ENCODE measurements at places on chromosomes 6 and 20.

- DNase-seq: no peak
These were observed 383.7 kb downstream of the MAFB start for GRCh38 chr20:40305303-40305702.

GRCh38 chr20:46034039-46034438 lies 5.0 kb downstream of the SLC12A5 start:
- no peak for DNase-seq

DNA sequence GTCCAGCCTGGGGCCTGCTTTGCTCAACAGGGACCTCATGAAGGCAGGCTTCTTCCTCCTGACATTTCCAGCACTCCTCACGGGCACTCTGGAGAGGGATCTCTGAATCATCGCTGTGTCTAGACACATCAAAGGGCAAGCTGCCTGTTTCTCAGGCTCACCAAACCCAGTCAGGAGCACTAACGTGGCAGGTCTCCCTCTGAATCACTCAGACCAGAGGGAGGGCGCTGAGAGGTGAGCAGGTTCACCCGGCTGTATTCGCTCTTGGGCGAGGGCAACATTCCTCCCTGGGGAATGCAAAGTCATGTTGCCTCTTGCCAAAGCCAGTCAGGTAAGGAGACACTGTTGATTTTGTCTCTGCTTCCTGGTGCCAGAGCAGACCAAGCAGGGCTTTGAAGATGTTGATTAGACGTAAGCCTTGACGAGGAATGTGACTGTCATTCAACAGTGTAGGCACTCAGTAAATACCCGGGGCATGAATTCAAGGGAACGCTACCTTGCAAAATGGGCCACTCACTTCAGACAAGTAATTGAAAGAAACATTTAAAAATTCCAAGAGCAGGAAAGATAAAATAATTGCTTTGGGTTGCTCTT lies 50.1 kb downstream of the CYP24A1 start:
- no peak for DNase-seq

DNA sequence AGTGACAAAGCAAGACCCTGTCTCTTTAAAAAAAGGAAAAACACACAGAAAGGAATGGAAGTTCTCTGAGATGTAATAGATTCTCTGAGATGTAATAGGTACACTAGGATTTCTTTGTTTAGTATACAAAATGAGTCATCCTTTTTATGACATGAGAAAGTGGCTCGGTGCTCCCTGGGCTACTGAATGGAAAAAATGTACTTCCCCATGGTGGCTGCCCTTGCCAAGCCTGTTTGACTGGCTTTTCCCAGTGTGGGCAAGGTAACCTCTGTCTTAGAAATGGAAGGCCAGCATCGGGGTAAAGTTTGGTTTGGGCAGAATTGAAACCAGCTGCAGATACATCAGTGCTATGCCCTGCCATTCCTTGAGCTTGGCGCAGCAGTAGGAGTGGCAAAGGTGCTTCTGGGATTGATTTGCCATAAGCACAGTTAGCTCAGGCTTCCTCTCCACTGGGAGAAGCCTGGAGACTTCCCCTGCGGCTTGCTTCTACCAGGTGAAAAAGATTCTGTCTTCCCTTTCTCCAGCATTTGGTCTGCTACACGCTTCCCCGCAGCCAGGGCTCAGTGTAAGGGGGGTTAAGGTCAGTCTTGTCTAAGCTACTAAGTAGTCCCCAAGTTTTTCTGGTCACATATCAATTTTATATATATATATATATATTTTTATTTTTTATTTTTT lies 24.5 kb downstream of the ARFGEF2 start:
- no peak for DNase-seq

DNA sequence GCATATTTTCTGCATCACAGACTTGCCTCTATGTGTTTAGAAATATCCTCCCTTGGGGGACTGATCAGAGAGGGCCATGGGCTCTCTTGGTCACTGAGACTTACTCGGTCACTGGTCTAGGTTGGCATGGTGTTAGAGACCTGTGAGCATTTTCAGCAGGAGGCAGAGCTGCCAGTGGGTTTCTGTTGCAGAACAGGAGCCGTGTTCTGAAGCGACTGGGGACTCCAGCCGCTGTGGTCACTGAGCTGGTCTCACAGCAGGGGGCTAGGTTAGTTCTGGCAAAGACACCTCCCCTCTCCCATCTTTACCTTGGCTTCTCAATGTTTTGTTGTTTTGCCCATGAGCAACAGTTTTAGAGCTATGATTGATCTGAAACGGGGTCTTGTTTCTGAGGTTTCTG lies 8.7 kb downstream of the TMEM181 start:
- DNase-seq: no peak

DNA sequence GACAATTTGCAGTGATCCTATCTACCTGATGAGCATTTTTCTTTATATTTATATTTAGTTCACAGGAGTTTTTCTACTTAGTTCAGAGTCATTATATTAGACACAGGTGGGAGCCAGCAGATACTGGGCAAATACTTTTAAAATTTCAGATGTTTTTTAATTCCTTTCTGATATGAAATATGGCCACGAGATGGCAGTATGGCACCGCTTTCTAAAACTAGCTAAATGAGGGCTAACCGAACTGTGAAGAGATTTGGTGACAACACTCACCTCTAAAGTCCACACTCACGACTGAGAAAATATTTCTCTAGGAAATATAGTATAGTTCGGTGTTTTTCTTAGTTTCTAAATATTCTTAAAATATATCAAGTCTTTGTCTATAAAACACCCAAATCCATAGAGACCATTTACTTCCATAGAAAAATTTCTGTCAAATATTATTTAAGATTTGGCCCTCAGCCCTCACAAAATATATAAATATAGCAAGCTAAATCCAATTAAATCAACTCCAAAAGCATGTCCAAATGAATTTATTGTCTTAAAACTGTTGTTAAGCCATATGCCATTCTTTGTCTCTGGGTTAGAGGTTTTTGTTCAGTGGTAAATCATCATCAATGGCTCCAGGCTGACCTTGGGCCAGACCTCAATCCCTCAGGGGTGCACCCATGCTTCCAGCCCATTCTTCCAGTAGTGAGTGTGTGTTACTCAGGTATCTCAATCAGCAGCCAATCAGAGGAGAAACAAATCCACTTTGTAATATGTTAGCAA lies 63.6 kb downstream of the HUS1B start:
- no peak for DNase-seq

GRCh38 chr20:47198254-47198671 lies 158.2 kb downstream of the ZMYND8 start:
- DNase-seq: no peak

- no peak for DNase-seq
These were observed 625.9 kb upstream of the EPHA7 start for GRCh38 chr6:94045099-94045829.

- DNase-seq: no peak
These were observed 48.1 kb upstream of the AFDN start for GRCh38 chr6:167778497-167779128.

DNA sequence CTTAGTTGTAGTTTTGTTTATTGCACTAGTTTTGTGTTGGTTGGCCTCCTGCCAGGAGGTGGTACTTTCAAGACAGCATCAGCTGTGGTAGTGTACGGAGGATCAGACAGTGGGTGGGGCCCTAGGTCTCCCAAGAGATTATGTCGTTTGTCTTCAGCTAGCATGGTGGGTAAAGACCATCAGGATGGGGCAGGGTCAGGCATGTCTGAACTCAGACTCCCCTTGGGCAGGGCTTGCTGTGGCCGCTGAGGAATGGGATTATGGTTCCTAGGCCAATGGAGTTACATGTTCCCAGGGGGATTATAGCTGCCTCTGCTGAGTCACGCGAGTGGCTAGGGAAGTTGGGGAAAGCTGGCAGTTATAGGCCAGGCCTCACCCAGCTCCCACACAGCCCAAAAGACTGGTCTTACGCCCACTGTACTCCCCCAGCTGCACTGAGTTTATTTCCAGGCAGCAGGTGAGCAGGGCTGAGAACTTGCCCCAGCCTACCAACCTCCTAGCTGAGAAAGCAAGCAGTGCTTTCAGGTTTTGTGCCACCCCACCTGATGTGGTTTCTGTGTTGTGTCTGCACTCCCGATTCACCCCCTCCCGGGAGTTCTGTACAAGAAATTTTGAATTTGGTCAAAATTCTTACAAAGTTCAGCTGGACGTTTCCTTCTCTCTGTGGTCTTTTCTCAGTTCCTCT lies 24.7 kb downstream of the ZSCAN31 start:
- no peak for DNase-seq

Data from stimulated activated CD8-positive, alpha-beta memory T cell treated with anti-CD3 and anti-CD28 coated beads, Interleukin-15, amount 100 ng/mL, for 4 hours (primary cell).